Natural killer cell (primary cell): ENCODE measurements at places on chromosomes 2 and 18.

DNA sequence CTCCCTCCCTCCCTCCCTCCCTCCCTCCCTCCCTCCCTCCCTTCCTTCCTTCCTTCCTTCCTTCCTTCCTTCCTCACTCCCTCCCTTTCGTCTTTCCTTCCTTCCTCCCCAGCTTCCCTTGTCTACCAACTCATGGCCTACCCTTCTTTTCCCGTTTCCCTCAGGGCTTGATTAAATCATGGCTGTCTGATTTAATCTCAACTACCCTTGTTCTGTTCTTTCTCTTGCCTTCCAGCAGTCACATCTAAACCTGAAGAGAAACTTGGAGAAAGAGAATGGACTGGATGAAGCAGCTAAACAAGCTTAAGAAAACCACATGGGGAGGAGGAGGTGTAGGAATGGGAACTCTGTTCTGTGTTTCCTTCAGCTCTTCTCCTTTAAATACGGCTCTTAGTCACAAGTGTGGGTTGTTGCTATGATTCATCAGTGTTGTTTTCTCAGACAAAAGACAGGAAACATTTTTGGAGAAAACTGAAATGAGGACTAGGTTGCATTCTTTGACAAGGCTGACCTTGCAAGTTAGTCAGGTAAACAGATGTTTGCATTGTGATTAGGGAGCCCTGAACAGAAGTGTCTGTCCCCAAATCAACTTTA lies 177.9 kb downstream of the LRRTM1 start:
- DNase-seq = no peak

GRCh38 chr2:157835425-157835824 lies 40.7 kb downstream of the ACVR1 start:
- DNase-seq = no peak

DNA sequence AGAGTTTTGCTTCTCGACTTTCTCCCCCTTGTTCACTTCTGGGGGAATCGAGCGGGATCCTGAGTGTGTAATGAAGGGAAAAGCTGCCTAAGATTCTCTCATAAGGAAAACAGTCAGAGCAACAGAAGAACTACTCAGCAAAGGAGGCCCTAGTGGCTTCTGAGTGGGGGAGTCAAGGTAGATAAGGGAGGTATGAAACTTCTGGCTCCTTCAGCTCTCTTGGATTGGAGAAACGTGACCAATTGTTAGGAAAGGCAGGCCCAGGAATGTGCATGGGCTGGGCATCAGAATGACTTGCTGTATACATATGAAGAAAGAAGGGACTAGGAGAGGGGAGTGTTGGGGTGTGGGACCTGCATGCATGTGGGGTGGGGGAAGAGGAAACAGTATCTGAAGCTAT lies 73.1 kb downstream of the KCNS3 start:
- DNase-seq = no peak

DNA sequence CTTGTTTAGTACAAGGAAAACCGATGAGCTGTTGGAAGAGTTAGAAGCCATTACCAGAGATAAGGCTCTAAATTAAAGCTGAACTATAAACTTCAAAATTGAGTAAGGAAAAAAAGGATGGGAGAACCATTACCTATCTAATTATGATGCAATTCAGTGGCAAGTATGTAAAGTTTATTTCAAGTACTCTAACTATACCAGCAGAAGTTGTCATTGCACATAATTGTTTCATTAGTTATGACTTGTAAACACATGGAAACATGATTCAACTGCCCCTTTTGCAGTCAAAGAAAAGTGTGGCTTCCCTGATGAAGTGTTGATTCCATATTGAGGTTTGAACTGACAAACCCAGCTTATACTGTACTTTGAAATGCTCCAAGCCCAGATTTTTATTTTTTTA lies 324.1 kb upstream of the KCNJ3 start:
- no peak for DNase-seq

GRCh38 chr18:77032181-77032701 lies 100.3 kb downstream of the MBP start:
- no peak for DNase-seq

DNA sequence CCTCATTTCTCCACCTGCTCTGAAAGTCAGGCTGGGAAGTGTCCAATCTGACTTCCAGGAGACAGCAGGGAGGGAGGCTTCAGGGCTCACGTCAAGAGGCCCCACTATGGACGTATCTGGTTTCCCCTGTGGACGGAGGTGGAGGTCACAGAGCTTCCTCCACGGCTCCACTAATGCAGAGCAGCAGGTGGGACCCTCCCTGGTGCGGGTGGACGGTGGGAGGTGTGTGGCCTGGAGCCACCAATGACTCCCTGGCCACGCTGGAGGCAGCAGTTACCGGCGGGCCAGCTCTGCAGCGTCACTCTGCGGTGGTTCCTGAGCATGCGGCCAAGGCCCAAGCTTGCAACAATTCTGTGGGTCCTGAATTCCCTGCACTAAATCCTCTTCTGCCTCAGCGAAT lies 9.0 kb downstream of the CRACDL start:
- DNase-seq = no peak

GRCh38 chr2:14678761-14679160 lies 46.2 kb downstream of the LRATD1 start:
- no peak for DNase-seq

DNA sequence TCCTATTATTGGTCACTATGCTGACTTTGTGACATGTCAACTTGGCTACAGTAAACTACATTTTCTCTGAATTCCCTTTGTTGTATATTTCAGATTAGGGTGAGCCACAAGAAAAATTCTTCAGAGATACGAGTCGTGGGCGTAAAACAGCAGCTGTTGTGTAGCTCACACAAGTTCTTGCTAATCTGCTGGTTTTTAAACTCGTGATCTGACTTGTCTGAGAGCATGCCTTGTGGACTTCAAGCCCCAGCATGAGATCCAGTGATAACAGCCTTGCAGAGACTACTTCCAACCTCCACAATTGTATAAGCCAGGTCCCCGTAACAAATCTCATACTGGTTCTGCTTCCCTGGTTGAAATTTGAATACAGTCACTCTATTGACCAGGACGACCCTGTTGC lies 259.8 kb upstream of the LYPD1 start:
- no peak for DNase-seq

DNA sequence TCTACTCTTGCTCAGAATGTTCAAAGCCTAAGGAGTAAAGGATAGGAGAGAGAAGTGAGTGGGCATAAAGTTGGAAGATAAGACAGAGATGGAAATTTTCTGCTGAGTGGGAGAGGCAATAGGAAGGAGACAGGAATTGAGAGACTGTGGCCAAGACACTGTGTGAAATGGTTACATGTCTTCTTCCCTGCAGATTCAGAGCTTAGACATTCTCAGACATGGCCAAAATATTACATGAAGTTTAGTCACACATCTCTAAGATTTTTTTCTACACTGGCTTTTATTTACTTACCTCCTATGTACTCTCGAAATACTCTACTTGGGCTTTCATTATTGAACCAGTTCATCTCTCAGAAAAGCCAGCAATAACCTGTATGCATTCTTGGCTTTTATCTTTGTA lies 363.0 kb upstream of the FANCL start:
- no peak for DNase-seq

DNA sequence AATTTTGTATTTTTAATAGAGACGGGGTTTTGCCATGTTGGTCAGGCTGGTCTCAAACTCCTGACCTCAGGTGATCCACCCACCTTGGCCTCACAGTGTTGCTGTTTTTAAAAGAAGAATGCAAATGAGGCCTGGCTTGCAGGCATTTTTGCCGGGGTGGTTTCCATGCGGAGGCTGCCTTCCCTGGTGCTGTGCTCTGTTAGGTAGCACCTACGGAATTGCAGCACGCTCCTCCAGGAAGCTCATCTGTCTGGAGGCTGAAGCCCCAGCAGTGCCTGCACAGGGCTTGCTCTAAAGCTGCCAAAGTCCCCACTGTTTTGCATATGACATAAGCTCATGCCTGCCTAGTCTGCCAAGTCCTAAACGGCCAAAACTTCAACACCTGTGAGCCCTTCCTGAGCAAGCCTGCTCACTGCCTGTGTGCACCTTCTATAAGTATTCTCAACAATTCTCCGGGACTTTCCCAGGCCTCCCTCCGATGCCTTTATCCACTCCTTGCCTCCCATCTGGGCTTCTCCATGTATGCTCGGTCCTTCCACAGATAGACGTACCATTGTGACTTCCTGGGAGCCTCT lies 551.3 kb upstream of the RAB6C start:
- DNase-seq = no peak

GRCh38 chr2:119428488-119429224 lies 3.0 kb upstream of the TMEM37 start:
- DNase-seq = no peak

GRCh38 chr18:68399721-68400120 lies 315.2 kb downstream of the TMX3 start:
- no peak for DNase-seq

DNA sequence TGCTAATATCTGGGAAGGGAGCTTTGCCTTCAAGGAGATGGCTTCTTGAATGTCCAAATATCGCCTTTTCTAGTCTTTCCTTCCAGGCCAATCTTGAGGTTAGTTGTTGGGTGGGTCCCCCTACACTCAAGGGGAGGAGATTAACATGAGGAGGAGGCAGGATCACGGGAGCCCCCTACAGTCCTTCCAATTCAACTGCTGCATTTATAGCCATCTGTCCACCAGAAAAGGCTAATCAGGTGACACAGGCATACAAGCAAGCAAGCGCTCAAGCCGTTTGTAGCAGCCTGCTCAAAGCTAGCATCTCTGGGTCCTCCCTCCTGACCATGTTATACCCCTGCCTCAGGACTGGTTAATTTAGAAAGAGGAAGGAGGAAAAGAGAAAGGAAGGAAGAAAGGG lies 87.6 kb downstream of the MRPS9 start:
- no peak for DNase-seq

DNA sequence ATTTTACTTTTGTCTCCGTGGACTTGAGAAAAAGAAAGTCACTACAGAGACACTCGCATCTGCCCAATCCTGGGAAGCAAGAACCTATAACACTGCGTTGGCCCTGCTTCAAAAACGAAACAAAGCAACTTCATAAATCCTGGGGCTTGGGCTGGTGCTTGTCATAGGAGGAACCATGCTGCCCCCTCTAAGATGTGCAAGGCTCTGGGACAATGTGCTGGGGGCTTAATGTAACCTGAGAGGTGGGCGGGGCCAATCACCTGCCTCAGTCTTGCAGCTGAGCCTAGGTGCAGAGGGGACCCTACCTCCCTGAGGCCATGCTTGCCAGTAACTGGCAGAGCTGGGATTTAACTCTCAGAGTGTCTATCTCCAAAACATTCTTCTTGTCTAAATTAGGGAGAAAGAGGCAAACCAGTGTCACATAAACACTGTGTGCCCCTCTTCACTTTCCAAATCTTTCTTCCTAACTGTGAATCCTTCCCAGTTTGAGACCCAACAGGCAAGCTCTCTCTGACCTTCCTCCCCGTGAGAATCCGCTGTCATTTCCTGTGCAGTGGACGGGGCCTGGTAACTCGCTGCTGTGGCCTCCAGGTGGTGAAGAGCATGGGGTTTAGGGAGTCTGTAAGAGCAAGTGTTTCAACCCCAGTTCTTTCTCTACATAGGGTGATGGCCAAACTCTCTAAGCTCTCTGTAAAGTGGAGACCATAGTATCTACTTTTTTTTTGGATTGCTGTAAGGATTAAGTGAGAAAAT lies 115.1 kb downstream of the ACKR3 start:
- no peak for DNase-seq

DNA sequence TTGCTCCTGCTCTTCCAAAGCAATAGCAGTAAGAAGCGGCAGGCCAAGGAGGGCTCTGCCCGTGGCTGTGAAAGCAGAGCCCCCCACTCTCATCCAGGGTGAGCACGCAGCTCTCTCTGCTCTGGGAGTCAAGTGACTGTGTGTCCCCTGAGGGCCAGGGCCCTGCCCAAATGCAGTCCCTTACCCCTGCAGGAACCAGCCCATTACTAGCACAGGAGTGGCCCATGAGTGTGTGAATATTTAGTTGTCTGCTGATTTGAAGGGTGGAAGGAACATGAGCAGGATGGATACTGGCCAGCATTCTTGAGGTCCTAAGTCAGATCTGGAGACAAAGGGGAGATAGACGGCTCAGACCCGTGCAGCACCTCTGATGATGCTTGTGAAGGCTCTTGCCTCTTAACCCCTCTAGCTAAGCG lies 69.7 kb upstream of the FOSL2 start:
- DNase-seq = no peak

DNA sequence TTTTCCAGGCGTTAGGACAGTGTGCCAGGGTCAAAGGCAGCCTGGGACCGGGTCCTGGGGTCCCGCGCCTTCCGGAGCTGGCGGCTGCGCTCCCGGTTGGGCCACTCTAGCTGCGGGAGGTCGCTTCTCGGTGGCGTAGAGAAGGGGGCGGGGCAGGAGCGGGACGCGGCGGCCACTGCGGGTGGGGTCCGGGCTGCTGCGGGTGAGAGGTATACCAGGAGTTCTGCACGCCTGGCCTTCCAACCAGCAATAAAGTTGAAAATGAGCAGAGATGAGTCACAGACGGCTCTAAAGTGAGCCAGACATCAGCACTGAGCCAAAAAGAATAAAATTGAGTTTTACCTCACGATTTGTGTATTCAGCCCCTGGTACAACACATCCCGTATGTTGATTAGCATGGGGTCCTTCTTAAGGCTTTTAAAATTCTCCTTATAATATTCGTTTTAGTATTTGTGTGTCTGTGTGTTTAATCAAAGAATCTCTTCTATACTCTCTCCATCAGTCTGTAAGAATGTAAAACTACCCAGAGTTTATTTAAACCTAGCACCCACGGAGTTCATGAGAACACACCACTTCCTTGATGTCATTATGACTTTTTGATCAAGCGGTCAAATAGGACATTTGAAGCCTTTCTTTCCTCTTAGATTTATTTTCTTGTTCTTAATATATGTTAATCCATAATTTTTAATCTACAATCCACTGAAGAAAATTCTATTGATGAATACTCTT lies at the start of gene C1GALT1C1L:
Gene C1GALT1C1L (minus strand): TSS at position 108 of the 729 bp plus-strand sequence. CDS start 107 bp downstream, at position 1.
- no peak for DNase-seq

DNA sequence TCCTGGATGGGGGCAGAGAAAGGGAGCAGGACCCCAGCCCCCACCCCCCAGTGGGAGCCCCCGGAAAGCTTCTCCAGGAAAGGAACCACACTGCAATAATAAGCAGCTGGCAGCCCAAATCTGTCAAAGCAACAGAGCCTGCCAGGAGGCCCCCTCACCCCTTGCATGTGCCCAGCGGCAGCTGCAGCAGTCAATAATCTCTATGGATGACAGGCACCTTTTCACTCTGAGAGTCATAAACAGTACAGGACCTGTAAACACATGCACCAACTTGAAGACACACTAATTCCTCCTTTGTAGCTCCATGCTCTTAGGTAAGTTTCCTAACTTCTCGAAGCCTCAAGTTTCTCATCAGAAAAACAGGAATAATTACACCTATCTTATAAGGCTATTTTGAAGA lies 26.2 kb upstream of the KDM3A start:
- DNase-seq = no peak

GRCh38 chr18:8554354-8554753 lies 54.9 kb upstream of the RAB12 start:
- DNase-seq = no peak

DNA sequence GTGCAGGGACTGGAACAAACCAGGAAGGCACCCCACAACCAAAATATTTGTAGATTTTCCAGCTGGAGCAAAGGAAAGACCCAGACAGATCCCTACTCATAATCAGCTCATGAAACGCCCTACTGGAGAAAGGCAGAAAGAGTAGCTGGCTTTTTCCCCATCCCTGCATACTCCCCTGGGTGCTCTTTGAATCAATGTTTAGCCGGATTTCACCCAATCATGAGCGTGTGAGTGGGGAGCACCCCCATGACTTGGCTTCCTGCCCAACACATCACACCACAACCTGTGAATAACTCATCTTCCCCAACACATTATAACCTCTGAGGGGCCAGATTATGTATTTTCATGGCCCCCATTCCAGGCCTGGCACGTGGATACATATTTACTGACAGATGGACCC lies 35.1 kb upstream of the SLC14A1 start:
- peak; percentile 65 for DNase-seq
